ENCODE measurements at places on chromosomes 13 and 19.

GRCh38 chr19:32471095-32471494 is 65.5 kb downstream of the DPY19L3 start:
- no peak for DNase-seq

DNA sequence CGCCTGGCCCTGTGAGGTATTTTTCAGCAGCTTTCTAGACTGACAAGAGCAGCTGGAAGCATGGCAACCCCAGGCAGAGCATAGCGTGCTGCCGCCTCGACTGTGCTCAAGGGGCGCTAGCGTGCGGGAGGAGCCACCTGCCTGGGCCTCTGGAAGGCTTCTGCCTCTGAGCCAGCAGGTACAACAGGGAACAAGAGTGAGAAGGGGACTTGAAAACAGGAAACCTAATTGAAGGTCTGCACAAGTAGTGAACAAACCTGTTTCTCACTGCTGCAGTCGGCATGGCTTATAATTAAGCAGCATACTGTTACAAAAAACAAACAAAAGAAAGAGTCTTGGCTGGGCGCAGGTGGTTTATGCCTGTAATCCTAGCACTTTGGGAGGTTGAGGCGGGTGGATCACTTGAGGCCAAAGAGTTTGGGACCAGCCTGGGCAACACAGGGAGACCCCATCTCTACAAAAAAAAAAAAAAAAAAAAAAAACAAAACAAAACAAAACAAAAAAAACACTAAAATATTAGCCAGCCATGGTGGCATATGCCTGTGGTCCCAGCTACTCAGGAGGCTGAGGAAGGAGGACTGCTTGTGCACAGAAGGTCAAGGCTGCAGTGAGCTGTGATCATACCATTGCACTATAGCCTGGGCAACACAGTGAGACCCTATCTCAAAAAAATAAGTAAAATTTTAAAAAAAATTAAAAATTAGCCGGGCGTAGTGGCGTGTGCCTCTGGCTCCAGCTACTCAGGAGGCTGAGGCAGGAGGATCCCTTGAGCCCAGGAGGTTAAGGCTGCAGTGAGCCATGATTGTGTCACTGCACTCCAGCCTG is 12.6 kb upstream of the GARRE1 start:
- DNase-seq, result no peak

DNA sequence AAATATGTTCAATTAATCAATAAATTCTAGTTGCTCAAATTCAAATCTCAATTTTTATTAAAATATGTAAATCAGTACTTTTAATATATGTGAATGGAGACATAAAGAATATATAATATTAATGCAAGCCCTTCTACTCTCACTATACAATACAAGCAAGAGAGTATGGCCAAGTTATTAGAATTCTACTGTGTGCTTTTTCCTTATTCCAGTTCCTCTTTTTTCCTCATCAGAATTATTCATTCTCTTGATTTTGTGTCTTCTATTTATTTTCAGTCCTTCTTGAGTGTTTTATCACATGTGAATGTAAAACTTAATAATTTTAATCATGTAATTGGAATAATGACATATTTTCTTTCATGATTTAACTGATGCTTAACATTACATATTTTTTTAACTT is 276.8 kb downstream of the PCDH20 start:
- no peak for DNase-seq

DNA sequence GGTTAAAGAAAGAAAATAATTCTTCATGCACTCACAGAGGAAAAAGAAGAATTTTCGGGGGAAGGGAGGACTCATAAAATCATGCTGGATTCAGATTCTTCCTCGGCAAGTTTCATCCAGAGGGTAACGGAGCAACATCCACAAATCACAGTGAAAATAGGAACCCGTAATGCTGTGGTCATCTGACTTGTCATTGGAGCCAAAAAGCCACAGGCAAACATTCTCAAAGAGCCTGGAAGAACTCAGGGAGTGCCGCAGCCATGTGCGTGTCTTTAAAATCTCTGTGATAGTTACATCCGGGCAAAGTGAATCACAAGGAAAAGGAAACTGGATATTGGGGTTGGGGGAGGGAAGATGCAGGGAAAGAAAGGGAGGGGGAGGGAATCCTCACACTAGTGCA is 33.0 kb upstream of the VSTM2B start:
- DNase-seq, result no peak

GRCh38 chr13:51361106-51361505 is 21.6 kb downstream of the SERPINE3 start:
- DNase-seq, result no peak

GRCh38 chr13:114128624-114129522 is 3.5 kb downstream of the RASA3 start:
- DNase-seq, result peak; percentile 93

- no peak for DNase-seq
Observed at GRCh38 chr13:112582263-112582662, 5.7 kb downstream of the TUBGCP3 start.

GRCh38 chr13:36395280-36395679 is 37.0 kb upstream of the CCNA1 start:
- no peak for DNase-seq

DNA sequence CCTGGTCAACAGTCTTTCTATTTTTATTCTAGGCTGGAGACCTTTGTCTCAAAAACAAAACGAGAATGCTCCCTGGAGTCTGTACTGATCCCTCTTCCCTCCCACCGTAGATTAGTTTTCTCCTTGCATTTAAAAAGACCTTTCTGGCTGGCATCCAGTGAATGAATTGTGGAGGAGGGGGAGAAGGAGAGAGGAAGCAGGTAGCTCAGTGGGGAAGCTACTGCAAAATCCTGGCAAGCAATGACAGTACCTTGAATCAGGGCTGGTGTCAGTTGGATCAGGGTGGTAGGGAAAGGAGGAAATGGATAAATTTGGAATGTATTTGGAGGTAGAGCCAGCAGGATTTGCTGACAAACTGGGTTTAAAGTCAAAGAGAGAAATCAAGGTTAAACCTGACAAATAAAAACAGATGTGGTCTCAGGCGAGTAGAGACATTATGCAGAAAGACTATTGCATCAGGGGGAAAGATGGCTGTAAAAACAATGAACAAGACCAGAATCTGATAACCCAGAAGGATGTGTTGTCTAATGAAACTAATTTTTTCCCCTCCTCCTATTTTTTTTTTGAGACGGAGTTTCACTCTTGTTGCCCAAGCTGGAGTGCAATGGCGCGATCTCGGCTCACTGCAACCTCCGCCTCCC is 3.5 kb upstream of the CYP2S1 start:
- no peak for DNase-seq

GRCh38 chr19:42148266-42148665 is 16.0 kb upstream of the POU2F2 start:
- no peak for DNase-seq

DNA sequence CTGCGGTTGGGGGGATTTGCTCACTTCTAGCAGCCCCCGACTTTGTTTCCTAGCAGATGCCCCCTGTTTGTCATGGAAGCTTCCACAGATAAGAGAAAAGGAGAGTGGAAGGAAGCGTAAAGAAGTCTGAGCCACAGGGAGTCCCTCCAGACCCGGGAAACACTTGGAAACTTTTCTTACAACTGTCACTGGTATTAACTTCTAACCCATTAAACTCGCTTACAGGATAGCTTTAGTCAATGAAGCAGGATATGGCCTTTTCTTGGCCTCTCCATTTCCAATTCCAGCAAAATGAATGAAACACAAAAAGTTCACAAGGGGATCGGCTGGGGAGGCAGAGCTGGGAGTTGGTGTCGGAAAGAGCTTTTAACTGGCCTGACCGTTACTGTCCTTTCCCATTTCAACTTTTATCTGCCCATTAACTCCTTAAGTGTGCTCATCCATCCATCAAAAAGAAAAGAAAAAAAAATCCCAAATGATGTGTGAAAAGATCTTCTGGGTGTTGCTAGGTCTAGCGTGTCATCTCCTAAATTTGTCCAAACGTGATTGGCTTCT is 231.9 kb upstream of the ARGLU1 start:
- DNase-seq, result no peak

- DNase-seq, result no peak
Observed at GRCh38 chr19:7547159-7547558, 11.6 kb downstream of the PNPLA6 start.

DNA sequence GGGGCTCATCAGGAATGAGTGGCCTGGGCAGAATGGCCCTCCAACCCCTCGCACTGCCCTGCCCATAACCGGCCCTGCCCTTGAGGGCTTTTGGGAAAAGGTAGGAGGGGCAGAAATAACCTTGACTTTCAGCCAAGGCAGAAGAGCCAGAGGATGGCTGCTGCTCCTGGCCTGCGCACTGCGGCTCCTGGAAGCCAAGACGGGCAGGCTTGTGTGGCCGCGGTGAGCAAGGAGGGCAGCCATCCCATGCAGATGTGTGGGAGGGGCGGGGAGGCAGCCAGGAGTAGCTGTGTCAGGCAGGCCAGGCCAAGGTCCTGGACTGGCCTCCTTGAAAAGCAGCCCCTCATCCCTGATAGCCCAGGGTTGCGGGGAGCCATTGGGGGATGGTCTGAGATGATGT is 57.6 kb upstream of the URI1 start:
- no peak for DNase-seq

- DNase-seq, result no peak
Observed at GRCh38 chr13:89061821-89062220, 1390.7 kb downstream of the SLITRK5 start.
